ENCODE measurements at places on chromosomes 12 and 14. TPM values are rescaled to one million over a fixed set of nuclear protein-coding genes. Genes with fewer than 3 reads are reported as not detected.
A peak's percentile ranks its signal among the peaks of the same experiment; 100 is the strongest.

SYCP3 gene
- 0.42 TPM for total RNA-seq

ZCRB1 gene
- 60.6 TPM for total RNA-seq

PLCZ1 gene
- not detected for total RNA-seq

SOX5 gene
- total RNA-seq: 1.4 TPM

POTEG gene
- not detected for total RNA-seq

RAPGEF3 gene
- 8.4 TPM for total RNA-seq

OTOGL gene
- total RNA-seq: not detected

- no peak for ATAC-seq
Observed at GRCh38 chr12:113276946-113277500, 55.8 kb downstream of the TPCN1 start.

GRCh38 chr14:52439476-52439875 lies 112.8 kb downstream of the TXNDC16 start:
- ATAC-seq: no peak

- no peak for ATAC-seq
Observed at GRCh38 chr12:28905220-28905955, 243.7 kb upstream of the FAR2 start.

GRCh38 chr14:33420051-33420627 lies 481.5 kb downstream of the NPAS3 start:
- ATAC-seq: no peak

- ATAC-seq: no peak
Observed at GRCh38 chr14:59679872-59680271, 103.3 kb upstream of the CCDC175 start.

GRCh38 chr14:24943024-24943423 lies 106.9 kb downstream of the STXBP6 start:
- ATAC-seq: no peak

DNA sequence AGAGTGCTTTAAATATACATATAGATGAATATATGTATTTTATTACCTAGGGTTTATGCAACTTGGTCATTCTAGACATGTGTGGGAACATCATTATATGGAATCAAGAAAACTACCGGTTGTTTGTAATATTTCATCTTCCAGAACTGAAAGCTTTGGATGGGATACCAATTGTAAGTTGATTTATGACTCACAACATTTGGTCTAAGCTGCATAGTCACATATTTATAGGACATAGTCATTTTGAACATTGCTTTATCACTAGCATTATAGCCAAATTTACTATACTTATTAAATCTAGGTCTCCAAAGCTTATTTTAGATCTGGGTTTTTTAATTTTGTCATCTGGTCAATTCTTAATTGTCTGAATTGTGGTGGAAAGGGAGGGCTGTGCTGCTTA lies 83.7 kb upstream of the PCNX4 start:
- ATAC-seq: no peak

GRCh38 chr14:94128216-94128839 lies 1.1 kb downstream of the IFI27L2 start:
- no peak for ATAC-seq

DNA sequence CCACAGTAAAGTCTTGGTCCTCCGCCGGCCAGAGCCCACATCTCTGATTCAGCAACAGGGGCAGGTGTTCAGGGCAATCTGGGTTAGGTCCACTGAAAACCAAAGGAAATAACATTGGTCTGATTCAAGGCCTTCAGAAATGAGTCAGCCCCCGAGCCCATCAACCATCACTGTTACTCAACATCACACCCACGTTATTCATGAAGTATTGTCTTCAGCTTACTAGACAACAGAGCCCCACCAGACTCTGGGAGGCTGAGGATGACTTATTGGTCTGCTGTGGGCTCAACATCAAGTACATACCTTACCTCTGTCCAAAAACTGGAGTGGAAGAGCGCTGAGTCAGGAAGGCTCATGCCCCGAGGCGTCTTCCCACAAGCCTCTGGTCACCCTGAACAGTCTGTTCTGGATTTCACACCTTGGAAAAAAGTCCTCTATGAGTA lies 97.5 kb downstream of the ZFP36L1 start:
- ATAC-seq: peak; percentile 98

- no peak for ATAC-seq
Observed at GRCh38 chr14:76498463-76498935, 122.6 kb downstream of the ESRRB start.

GRCh38 chr14:49954171-49954631 lies 61.3 kb downstream of the ARF6 start:
- peak; percentile 26 for ATAC-seq

DNA sequence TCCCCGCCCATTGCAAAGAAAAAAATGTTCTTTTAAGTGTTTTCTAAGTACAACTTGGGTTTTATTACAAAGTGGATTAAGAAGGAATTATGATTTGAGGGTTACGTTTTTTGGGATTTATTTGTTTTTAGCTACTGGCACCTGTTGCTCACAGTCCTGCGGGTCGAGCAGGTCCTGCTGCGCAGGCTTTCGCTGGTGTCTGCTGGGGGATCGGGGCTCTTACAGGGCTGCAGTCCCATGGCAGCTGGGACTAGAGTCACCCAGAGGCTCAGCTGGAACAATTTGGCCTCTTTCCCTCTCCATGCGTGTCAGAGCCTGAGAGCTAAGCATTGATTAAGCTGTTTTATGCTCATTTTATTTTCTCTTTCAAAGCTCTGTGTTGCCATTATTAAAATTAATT lies 55.6 kb upstream of the DYNC1H1 start:
- ATAC-seq: no peak

- no peak for ATAC-seq
Observed at GRCh38 chr14:54794796-54795195, 107.8 kb downstream of the GCH1 start.

DNA sequence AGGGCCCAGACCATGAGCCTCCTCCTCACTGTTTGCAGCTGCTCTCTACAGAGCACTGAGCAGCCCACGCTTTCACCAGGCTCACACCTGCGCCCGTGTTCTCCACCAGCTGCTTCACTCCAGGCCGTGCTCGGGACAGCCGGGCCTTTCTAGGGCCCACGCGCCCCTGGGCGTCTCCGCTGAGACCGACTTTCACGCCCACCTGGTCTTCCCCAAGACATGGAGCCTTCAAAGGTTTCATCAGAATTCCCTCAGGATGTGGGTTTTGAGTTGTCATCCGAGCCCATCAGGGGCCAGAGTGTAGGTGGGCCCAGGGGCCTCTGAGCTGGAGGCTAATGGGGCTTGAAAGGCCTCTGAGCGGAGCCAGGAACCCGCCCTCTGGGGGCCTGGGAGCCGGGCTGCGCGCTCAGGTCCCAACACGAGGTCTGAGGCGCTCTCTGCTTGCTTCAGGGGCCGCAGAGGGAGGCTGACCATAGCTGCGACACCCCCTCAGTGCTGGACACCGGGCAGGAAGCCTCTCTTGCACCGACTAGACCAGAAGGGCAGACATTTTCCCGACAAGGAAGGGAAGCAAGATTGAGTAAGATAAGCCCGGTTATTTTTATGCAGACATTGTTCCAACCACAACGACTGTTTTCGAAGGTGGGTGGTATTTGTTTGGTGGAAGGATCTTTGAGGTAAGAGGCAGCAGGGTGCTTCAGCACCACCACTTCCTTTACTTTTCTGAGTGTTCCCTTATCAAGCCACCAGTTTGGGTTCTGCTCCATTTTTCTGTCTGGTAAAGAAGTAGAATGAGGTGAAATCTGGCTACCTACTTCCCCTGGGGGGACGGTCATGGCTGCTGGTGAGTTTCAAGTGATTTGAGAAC lies 125.0 kb upstream of the FUT8 start:
- peak; percentile 77 for ATAC-seq

DNA sequence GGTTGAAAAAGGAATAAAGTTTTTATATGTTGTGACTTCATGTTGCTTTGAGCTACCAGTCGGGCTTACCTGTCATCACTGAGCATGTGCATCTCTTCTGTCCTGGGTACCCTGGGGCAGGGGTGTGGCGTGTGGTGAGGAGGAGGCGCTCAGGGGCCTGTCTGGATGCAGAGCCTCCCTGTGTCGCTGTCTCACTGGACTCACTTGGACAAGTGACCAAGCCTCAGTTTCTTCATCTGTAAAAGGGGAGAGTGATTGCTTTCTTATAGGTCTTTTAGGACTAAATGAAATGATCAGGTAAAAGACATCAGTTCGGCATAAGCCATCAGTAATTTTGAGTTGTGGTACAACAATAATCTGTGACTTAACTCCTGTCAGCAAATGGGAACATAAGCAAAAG lies 22.1 kb downstream of the ATP6V0A2 start:
- ATAC-seq: no peak

- ATAC-seq: no peak
Observed at GRCh38 chr12:109258607-109259544, 50.2 kb downstream of the FOXN4 start.

- no peak for ATAC-seq
Observed at GRCh38 chr12:69341328-69341727, 6.9 kb upstream of the LYZ start.

DNA sequence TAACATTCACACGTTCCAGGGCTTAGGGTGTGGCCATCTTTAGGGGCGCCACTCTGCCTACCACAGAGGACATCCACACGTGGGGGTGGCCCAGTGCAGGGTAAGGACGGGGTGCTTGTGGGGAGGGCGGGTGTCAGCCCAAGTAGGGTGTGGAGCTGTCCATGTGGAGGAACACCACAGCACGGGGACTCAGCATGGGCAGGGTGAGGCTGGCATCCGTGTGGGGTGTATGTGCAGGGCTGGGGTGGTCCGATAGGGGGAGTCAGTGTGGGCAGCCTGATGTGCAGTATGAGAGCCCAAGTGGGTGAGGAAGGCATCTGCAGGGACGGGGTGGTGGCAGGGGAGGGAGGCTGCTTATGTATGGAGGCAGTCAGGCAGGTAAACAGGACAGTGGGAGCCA lies 17.7 kb downstream of the PSMC1 start:
- no peak for ATAC-seq

GRCh38 chr12:43337571-43338444 lies 214.2 kb downstream of the ADAMTS20 start:
- no peak for ATAC-seq

DNA sequence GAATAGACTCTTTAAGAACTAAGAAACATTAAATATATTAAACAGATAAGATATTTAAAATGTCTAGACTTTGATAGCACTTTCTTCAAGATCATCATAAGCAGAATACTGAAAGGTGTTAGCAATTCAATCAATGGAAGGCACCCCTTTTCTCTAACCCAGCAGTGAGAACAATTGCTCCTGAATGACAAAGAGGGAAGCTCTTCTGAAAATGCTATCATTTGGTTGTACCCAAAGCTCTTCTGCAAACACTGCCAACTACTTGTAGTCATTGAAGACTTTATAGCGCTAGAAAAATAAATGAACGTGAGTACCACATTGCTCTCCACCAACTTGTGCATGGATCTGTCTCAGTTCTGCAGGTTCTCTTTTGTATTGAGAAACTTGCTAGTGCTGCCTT lies 62.2 kb upstream of the LMO3 start:
- no peak for ATAC-seq

DNA sequence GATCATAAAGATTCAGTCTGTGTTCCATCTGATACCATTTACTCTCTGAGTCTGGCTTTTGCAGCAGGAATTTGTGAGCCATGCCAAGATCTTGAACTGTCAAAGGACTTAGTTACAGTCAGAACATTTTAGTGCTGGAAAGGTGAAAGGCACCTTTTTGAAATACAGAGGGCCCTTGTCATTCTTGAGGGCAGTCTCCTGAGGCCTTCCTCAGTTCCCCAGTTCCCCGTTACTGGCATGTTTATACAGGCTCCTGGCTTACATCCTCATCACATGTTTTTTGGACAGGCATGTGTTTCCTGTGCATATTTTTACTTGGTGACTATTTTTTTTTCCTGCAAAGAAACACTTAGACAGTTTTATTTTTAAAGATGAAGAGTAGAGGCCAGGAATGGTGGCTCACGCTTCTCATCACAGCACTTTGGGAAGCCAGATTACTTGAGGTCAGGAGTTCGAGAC lies 21.0 kb downstream of the CFAP54 start:
- ATAC-seq: no peak

DNA sequence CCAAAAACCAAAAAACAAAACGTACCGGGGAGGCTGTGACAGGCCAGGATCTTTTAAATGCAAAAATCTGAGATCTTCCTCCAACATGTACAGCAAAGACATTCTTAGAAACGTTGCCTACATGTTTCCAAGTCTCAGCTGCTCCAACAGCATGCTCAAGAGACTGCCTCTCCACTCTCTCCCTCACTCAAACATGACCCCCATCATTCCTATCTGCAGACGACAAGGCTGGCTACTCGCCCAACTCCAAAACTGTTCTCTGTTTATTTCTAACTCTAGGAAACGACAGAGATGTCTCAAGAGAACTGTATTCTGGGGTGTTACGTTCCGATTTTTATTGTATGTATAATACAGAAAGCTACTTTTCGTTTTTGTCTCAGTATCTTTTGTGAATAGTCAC lies 57.5 kb upstream of the TMCC3 start:
- no peak for ATAC-seq

DNA sequence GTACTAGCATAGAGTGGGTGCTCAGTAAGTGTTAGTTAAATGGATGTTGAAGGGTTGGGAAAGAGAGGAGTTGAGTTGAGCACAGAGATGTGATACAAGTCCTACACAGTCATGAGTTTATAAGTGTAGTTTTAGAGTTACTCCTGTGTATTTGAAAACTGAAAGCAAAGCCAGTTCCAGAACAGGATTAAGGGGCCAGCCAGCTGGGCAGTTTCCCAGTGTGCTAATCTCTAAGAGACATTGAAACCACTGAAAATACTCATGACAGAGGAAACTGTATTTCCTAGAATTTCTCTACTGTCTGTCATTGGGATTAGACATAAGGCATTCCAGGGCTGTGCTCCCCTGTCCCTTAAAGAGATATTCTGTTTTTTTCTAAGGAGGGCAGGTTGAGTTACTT lies 101.0 kb downstream of the DERA start:
- ATAC-seq: no peak

DNA sequence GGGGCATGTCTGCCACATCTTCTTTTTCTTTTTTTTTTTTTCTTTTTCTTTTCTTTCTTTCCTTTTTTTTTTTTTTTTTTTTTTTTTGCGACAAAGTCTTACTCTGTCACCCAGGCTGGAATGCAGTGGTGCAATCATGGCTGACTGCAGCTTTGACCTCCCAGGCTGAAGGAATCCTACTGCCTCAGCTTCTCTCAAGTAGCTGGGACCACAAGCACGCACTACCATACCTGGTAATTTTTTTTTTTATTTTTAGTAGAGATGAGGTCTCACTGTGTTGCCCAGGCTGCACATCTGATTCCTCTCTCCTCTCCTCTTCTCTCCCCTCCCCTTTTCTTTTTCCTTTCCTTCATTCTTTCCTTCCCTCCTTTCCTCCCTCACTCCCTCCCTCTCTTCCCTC lies 18.5 kb downstream of the SLC15A5 start:
- ATAC-seq: no peak

DNA sequence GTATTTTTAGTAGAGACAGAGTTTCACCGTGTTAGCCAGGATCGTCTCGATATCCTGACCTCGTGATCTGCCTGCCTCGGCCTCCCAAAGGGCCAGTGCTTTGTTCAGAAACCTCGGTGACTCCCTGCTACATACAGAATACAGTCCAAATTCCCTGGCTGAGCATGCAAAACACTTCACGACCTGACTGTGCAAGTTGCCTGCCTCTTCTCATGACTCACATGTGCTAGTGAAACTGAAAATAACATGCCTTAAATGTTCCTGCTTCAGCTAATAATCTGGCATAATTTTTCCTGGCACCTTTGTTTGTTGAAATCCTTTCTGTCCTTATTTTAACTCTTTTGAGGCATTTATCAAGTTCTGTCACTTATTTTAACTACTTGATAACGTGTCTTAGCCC lies 8.2 kb downstream of the DMAC2L start:
- peak; percentile 40 for ATAC-seq

Measured in activated T-helper 17 cell treated with anti-CD3 and anti-CD28 coated beads, Interleukin-2, amount 50 U/mL, for 72 hours (primary cell).